ENCODE measurements at places on chromosomes 3 and 15.

DNA sequence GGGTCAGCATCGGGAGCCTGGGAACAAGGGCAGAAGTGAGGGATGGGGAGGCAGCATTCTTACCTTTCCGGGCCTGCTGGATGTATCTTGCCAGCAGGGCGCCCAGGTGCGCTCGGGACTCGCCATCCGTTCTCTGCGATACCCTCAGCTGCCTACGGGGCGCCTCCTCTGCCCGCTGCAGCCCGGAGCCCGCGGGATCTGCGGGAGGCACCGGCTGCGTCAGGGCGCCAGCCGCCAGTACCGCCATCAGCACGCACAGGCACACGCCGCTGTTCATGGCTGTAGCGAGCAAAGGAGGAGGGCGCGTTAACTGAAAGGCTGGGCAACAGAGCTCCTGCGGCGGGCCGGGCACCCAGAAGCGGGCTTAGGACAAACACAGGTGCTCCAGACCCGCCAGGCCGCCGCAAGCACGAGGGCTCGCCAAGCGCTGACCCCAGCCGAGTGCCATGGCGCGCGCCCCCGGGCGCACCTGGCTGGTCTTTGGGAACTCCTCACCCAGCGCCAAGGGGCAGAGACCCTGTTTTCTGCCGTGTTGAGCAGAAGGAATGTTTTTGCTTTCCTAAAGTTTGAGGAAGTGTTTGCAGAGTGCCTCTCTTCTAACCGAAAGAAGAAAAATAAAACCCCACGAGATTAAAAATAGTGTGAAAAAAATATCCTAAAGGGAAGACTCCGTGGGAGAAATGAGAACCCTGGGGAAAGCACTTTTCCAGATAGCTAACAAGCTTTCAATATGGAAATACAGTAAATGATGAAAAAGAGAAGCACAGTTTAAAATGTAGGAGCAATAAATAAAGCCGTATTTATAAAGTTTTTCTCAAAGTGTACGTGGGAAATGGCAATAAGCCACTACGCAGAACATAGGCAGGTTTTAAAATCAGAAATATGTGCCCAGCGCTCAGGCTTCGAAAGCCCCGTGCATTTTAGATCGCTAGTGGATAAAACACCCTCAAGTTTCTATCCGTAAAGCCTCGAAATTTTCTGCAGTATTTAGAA is 2.3 kb downstream of the CCK start:
- no peak for DNase-seq

DNA sequence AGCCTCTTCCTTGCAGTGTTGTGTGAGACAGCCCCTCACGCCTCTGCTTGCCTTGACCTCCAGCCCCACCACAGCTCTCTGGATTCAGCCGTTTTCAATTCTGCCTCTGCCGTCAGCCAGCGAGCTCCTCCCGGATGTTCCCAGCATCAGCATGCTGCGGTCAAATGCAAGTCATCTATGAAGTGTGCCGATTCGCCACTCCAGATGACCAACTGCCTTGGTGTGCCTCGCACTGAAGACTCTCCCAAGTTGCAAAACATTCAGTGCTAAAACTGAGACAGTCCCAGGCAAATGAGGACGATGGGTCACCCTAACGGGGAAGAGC is 30.6 kb upstream of the RASA2 start:
- no peak for DNase-seq

- DNase-seq = no peak
Observed at GRCh38 chr3:46110701-46111493, 83.6 kb upstream of the XCR1 start.

GRCh38 chr15:55270291-55270690 is 19.3 kb downstream of the RAB27A start:
- DNase-seq = no peak

DNA sequence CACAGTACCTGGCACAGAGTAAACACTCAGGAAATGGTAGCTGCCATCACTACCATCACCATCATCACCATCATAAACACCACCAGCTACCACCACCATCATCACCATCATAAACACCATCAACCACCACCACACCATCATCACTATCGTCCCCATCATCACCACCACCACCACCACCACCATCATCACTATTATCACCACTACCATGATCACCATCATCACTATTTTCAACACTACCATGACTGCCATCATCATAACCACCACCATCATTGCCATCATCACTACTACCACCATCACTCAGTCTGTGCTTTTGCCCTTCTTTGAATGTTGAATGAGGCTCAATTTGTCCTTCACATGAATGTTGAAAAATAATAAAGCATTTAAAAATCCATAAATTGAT is 21.2 kb upstream of the IL16 start:
- DNase-seq = no peak

DNA sequence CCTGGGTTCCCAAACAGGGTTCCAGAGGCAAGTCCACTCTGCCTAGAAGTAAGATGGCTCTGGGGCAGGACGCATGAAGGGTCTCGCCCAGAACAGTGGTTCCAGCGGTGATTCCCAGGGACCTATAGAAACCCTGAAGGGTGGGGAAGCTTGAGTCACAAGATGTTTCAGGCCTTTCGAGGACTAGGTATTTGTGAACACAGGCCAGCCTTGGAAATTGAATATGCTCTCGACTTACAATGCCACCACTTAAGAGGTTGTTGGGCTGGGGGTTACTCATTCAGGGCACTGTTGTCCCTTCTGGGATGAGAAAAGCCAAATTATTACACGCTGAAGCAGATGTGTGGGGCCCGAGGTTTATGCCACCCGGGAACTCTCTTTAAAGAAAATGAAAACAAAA is 152.0 kb downstream of the TJP1 start:
- no peak for DNase-seq

DNA sequence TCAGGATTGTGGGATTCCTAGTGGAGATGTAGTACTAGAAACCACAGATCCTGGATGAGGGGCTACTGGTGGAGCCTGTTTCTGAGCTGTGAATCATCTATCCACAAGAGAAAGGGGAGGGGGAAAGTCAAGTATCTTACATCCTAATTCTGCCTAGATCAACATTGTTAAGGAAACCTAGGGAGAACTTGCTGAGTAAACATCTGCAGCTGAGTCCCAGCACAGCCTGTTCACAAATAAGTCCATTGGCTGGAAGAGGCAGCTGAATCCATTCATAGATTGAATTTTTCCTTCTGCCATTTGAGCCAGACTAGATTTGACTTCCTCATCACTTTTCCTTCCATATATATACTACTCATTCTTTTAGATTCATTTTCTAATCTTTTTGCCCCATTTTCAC is 460.5 kb downstream of the TUSC7 start:
- DNase-seq = no peak

DNA sequence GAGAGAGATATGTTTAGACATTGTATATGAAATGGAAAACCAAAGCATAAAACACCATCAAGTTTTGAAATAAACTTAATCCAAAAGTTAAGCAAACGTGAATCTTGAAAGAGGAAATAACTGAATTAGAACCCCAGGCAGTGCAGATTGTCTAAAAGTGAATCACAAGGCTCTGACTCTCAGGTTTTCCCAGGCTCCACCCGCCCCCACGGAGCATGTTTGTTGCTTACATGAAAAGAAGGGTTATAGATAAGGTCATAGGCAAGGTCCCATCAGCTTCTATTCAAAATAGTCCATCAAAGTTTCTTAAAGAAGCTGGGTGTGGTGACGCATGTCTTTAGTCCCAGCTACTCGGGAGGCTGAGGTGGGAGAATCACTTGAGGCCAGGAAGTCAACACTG is 29.0 kb upstream of the SLMAP start:
- no peak for DNase-seq

DNA sequence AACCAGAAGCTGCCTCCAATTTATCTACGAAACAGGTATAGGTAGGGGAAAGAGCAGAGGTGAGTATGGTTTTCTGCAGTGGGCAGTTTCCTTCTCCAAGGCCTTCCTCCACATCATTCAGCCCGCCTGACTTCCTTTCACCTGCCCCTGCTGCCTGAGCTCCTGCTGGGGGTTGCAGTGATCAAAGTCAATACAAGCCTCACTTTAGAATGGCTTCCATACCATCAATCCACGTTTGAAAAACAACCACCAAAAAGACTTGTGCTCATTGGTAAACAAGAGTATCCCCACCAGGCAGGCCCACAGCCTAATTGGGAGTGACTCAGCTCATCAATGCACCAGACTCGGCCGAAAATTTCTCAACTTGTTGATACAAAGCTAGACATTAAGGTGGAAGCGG is 159.9 kb downstream of the MAGI1 start:
- no peak for DNase-seq

- DNase-seq = no peak
Observed at GRCh38 chr3:85075663-85076062, 116.9 kb downstream of the CADM2 start.

- no peak for DNase-seq
Observed at GRCh38 chr3:11757929-11758328, 88.8 kb downstream of the TAMM41 start.

GRCh38 chr15:75606711-75607699 is 18.5 kb downstream of the SNUPN start:
- no peak for DNase-seq

- no peak for DNase-seq
Observed at GRCh38 chr15:101604124-101604874, 47.9 kb downstream of the TM2D3 start.

GRCh38 chr3:149010504-149010951 is 19.2 kb downstream of the GYG1 start:
- no peak for DNase-seq

- DNase-seq = no peak
Observed at GRCh38 chr15:95990833-95991232, 339.7 kb upstream of the NR2F2 start.

GRCh38 chr3:101095693-101096430 is 102.6 kb upstream of the ABI3BP start:
- DNase-seq = no peak

GRCh38 chr3:37779289-37780152 is 82.2 kb upstream of the CTDSPL start:
- DNase-seq = no peak

DNA sequence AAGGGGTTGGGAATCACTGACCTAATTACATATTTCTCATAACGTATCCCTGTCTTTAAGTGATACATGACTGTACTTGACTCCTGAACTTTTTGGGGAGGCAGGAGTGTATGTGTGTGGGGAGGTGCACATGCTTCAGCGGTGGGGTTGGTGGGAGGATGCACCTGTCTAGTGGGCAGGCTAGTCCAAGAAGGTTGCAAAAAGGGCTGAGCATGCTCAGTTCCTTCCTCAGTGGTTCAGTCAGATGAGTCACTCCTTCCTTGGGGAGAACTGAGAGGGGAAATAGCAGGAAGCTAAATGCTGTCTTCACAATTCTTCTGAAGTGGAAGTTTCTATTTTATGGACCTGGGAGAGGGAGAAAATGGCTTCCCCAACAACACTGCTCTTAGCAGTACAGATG is 24.6 kb upstream of the AP4E1 start:
- DNase-seq = no peak

GRCh38 chr15:30922480-30923311 is 19.0 kb downstream of the FAN1 start:
- DNase-seq = no peak

DNA sequence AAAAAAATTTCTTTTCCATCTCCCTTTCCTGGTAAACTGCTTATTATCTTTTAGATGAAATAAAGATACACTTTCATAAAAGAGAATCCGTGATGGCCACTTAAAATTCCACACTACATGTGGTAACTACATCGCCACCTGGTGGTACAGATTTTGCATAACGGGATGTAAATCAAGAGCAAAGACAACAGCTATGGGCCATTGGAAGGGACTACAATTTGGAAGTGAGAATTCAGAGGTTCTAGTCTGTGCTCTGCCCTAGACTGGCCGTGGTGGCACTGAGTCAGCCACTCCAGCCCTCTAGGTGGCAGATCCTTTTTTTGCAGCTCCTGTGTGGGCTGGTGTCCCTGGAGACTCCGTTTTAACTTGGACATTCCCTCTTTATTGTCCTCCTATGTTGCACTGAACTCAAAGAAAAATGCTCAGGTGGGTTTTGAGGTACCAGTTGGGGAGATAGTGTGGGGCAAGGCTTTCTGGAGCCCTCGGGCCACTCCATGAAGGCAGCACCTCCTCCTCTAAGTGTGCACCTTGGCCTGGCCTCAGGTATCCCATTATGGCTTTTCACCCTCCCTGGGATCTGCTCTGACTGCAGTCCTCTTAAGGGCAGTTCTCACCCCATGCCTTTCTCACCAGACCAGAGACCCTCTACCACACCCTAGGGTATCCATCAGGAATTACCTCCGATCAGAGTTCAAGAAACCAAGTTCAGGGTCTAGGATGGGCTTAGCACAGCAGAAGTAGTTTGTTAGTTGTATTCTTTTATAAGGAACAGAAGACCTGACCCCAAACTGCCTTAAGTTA is 54.9 kb downstream of the SPSB4 start:
- DNase-seq = peak; percentile 36

DNA sequence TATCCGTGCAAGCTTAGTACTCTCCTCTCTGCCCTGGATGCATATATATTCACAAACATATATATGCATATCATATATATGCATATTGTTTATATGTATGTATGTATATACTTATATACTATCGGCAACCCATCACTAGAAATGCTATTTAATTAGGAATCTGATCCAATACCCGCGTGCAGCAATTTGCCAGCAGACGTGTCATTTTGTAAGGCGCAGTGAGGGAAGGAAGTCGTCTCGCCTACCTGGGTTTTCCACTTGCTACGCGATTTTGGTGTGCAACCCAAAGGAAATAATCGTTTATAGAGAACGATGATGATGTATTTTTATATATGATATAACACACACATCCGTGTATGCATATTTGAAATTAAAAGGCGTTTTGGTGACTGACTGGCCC is 5.6 kb upstream of the FEZF2 start:
- DNase-seq = no peak

DNA sequence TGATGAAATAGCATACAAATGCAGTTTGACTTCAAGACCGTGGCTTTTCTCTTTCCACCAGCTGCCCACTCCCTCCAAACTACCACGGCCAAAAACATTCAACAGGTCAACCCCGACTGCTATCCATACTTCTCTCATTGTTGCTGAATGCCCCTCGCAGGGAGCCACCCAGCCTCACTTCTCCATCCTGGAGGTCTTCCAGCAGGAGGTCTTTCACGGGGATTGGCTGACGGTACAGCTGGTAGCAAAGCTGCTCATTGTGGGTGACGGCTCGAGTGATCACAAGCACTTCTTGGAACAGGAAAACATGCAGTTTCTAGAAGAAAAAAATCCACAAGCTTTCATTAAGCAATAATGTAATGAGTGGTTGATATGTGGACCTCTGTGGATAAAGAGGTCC is 49.0 kb upstream of the TASOR start:
- no peak for DNase-seq

DNA sequence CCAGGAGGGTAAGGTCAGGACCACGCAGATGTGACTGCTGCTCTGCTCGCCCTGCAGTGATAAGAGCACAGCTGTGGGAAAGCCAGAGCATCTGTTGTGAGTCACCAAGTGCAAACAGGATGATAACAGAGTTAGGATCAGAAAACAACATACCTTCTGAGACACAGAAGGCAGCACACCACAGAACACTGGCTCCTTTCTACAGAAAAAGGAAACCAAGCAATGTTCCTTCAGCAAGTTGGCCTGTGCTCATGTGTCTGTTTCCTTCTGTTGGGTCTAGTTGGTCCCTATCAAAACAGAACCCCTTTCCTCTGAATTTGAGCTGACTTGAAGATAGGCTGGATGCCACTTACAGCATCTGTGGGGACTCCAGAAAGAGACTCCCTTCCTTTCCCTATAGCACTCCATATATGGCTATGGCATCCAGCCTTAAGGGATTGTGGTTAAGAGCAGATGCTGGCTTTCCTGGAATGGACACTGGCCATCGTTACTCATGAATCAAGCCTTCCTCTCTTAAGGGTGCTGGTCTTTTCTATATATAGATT is 440.7 kb upstream of the THBS1 start:
- no peak for DNase-seq

GRCh38 chr15:31111091-31111647 is 9.6 kb upstream of the TRPM1 start:
- no peak for DNase-seq

- DNase-seq = no peak
Observed at GRCh38 chr3:150447084-150447483, 39.0 kb downstream of the TSC22D2 start.

Measured in stimulated activated CD4-positive, alpha-beta T cell treated with anti-CD3 and anti-CD28 coated beads, Interleukin-12 subunit alpha, Interleukin-12 subunit beta, amount 100 ng/mL, for 4 hours (primary cell).